T-helper 22 cell (primary cell): ENCODE measurements at places on chromosomes 12 and 14.

DNA sequence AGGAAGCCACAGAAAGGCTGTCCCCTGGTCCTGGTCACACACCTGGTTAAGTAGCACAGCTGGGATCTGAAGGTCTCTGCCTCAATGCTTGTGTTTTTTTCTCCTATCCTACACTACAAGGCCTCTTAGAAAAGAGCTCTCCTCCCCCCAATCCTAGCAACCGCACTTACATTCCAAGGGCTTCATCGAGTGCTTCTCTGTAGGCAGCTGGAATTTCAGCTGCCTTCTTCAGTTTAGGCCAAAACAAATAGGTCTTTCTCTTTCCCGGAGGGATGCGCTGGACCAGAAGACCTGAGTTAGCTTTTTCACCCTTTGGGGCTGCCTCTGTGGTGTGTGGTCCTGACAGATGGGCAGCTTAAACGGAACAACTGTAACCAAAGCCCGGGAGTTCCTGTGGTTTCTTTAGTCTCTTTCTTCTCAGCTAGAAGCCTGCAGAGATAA is 109.7 kb downstream of the GPATCH2L start:
- DNase-seq: no peak

DNA sequence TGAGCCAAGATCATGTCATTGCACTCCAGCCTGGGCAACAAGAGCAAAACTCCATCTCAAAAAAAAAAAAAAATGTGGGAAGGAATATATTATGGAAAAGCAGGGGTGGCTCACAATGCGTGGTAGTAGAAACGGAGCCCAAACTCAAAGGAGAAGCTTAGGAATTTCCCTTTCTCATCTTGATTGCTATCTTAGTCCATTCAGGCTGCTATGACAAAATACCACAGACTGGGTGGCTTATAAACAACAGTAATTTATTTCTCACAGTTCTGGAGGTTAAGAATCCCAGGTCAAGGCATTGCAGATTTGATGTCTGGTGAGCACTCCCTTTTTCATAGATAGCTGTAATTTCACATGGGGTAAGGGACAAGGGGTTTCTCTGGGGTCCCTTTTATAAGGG is 153.8 kb upstream of the KRR1 start:
- no peak for DNase-seq

- peak; percentile 14 for DNase-seq
Observed at GRCh38 chr12:5988659-5989116, 43.6 kb upstream of the ANO2 start.

DNA sequence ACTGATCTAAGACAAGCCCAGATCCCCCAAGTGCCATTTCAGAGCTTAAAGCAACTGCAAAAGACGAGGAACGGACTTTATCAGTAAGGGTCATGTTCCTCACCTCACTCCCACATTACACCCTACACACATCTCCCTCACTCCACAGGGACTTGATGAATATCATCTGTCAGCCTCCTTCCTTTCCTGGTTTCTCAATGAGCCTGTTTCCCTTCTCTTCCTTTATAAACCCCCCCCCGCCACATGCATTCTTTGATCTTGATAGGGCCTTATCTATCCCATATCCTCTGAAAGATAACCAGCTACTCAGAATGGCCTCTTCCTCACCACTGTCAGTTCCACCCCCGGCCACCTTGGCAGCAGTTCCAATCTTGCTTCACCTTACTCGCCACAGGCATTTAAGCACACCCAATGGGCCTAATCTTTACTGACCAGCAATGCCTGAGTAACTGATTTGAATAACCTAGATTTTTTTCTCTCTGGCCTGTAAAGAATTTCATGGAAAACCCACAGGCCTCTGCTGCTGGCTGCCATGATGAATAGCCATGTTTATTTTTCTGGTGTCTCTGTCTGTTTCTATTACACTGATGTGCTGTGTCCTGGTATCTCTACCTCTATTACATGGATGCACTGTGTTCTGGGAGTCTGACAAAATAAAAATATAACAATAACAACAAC is 138.7 kb downstream of the PHLDA1 start:
- no peak for DNase-seq

GRCh38 chr12:115944837-115945490 is 332.5 kb downstream of the MED13L start:
- no peak for DNase-seq

DNA sequence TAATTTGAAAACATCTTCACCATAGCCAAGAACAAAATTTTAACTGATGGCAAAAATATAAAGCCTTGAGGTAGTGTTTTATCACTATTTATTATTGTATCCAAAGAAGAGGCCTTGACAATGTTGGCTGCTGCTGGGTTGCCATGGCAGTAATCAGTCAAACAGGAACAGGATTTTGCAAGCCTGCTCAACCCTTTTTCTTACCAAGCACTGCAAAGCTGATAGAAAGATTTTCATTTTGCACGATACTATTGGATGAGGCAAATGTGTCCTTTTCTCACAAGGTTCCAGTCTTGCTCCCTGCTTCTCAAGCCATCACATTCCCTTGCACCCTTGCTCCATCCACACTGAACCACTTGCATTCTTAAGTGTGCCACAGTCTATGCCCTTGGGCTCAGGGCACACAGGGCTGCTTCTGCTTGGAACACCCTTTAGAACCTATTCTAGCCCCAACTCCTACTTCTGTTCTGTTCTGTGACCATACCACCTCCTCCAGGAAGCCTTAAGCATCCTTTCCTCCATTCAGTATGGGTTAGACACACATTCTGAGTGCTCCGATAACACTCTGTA is 76.5 kb upstream of the AMIGO2 start:
- no peak for DNase-seq

- peak; percentile 4 for DNase-seq
Observed at GRCh38 chr14:102362084-102362483, 606 bp downstream of the CINP start.

GRCh38 chr12:46667551-46667950 is 158.2 kb downstream of the SLC38A4 start:
- no peak for DNase-seq

DNA sequence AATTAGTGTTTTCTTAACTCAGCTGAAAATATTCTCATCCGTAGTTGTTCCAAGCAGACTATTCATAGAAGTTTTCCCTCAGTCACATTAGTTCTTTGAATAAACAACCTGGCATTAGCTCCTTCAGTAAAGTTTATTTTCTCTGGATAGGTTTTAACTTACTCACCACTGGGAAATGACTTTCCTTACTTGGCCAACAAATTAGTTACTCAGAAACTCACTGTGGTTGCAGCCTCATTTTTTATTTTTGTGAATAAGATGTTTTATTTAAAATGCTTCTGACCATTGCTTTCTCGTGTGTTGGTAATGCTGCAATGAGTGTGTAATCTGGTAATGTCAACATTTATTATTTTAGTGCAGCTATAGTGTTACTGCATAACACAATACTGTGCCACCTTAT is 74.9 kb downstream of the NOVA1 start:
- DNase-seq: no peak

GRCh38 chr14:49947506-49947905 is 54.6 kb downstream of the ARF6 start:
- DNase-seq: no peak

DNA sequence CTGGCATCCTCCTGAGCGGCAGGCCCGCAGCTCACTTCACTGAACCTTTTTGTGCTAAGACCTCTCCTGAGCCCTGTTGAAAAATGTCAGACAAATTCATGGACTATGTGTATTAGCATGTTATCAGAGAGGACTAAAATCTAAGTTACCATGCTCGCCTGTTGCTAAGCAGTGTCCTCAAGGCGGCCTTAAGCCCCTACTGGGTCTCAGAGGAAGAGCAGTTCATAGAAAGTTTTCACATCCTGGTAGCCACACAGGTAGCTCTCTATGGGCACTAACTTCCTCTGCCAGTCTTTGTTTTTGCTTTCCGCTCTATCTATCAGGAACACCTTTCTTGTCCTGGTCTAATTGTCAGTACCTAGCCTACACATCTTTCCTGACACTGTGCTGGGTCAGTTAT is 306.6 kb upstream of the MIS18BP1 start:
- DNase-seq: no peak

DNA sequence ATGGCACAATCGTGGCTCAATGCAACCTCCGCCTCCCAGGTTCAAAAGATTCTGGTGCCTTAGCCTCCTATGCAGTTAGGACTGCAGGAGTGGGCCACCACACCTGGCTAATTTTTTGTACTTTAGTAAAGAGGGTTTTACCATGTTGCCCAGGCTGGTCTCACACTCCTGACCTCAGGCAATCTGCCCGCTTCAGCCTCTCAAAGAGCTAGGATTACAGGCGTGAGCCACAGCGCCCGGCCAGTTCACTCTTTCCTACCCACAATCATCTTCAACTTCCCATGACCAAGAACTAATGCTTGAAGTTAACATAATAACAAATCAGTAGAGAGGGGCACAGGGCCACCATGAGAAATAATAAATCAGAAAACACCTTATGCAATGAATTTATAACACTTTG is 82.4 kb downstream of the HECTD1 start:
- no peak for DNase-seq

DNA sequence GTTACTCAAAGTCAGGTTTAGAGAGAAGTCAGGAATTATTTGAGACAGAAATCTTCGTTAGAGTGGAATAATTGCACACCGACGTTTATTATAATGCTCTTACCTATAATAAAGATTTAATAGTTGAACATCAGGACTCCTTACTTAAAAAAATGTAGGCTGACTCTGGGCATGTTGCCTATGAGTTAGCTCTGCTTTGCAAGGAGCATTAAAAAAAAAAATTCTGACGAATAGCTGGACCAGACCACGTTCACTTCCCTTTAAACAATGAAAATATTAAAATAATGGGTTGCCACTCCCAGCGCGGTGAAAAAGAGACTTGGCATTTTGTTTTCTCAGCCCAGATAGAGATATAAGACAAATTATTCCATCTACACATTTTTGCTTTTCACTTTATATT is 574 bp upstream of the FANCM start:
- no peak for DNase-seq

DNA sequence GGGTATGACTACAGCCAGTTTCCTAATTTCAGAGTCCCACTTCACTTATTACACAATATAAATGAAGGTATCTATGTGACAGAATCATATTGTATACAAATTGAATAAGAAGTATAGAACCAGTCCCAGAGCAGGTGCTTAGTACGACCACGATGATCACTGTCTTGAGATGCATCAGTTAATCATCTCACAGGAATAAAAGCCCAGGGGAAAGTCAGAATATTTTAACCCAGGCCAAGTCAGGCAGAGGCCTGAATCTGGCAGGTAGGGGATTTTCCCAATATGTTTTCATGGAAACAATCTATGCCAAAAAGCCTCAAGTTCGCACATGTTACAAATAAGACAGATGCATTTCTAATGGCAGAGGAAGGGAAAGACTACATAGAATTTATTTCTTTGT is 758.4 kb downstream of the BCL11B start:
- no peak for DNase-seq

DNA sequence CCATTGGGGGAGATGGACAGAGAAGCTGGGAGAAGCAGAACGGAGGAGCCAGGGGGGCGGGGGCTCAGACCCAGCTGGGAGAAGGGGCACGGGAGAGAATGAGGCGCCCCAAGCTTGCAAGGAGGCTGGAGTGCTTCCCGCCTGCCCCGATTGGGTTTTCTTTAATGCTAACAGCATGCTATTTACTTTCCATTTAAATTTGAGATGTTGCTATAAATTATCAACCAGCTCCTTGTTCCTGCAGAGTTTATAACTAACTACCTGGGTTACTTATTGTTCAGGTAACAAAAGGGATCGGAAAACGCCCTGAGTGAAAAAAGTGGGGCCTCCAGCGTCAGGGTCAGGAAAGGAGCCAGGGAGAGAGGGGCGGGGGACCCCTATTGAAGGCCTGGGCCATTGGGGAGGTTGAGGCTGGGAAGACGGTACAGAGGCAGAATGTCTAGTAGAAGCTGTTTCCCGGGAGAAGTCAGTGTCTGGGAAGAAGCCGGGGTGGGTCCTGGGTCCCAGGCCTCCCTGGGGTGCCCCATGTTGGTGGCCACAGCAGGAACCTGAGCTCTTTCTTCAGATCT is 2.5 kb downstream of the HNF1A start:
- DNase-seq: no peak

DNA sequence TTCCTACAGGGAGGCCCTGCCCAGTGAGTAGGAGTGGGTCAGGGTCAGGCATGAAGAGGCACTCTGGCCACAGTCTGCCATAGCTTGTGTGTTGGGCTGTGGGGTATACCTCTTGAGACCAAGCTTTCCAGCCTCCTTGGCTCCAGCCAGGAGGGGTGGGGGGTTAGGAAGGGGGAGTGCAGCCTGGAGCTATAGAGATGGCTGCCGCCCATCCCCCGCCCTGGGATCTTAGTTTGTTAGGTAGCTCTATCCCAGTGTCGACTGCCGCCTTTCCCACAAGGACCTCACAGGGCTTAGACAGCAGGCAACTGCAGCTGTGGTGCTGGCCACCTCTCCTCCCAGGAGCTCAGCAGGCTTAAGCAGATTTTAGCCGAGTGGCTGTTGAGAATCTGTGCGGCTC is 216.4 kb downstream of the PLCZ1 start:
- DNase-seq: no peak

DNA sequence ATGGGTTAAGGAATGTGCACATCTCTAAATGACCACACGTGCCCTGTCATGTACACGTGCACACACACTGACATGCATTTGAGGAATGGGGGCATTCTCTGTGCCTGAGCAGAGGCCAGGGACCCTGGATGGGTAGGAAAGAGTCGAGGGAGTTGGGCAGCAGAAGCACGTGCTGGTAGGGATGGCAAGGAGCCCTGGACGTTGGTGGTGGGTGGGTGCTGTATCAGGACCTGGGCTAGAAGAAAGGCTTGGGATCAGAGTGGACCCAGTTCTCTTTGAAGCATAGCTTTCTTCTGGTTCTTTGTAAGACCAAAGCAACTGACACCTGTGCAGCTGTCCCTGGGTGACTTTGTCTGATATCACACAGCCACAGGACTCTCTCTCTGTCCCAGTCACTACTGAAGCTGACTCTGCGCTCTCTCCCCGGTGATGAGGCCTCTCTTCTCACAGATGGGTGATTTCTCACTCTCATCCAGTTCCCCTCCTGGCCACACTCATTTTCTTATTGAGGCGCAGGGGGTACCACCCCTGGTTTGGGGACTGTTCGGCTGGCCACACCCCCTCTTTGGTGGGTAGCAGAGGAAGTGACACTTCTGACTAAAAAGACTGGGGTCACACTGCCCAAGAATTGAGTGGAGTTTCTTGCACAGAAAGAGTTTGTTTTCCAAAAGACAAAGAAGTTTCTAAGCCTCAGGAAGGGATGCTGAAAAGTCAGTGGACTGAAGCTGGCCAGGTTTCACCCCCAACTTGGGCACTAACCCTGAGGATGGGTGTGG is 171.7 kb upstream of the RTL1 start:
- no peak for DNase-seq

- no peak for DNase-seq
Observed at GRCh38 chr14:75141062-75141461, 14.2 kb upstream of the NEK9 start.

DNA sequence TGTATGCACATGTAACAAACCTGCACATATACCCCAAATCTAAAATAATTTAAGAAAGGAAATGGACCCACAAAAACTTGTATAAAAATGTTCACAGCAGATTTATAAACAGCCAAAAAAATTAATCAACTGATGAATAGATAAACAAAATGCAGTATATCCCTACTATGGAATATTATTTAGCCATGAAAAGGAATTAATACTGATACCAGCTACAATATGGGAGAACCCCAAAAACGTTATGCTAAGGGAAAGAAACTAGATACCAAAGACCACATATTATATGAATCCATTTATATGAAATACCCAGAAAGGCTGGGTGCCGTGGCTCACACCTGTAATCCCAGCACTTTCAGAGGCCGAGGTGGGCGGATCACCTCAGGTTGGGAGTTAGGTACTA is 20.9 kb downstream of the DUSP16 start:
- DNase-seq: no peak
